Ureter (tissue), 1 donor: ENCODE measurements at places on chromosomes 13 and 19. TPM values are rescaled to one million over a fixed set of nuclear protein-coding genes. Genes with fewer than 3 reads are reported as not detected.

Gene ZNF701
- 29.7 TPM for total RNA-seq

Gene LAIR1
- total RNA-seq, result 16.1 TPM

Gene YJEFN3
- 14.1 TPM for total RNA-seq

Gene F2RL3
- total RNA-seq, result 2.6 TPM

Gene SPC24
- total RNA-seq, result 1.4 TPM

Gene FLT3LG
- 12.7 TPM for total RNA-seq

Gene SPIB
- total RNA-seq, result 0.96 TPM
